ENCODE measurements at places on chromosomes 5 and 9.
A peak's percentile ranks its signal among the peaks of the same experiment; 100 is the strongest.

- no peak for DNase-seq
Measured at GRCh38 chr5:149030838-149031397, 31.9 kb downstream of the SH3TC2 start.

- DNase-seq = no peak
Measured at GRCh38 chr9:94159069-94159939, 75.0 kb downstream of the PTPDC1 start.

- DNase-seq = no peak
Measured at GRCh38 chr9:20512106-20512505, 110.2 kb downstream of the MLLT3 start.

DNA sequence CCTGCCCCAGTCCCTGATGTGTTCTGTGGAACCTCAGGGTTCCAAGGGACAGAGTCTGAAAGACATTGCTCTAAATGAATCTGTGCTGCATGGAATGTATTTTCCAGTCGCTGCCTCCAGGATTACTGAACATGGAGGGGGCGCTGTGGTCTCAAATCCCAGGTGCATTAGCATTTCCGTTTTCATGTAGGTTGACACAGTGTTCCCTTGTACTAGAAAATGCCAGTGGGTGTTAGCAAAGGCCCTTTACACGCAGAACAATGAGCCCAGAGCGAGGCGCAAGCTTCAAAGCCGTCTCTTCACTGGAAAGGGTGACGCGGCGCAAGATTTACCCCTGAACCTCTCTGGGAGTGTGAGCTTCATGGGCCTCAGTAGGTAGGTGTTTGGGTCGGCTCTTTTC lies 308.3 kb downstream of the SLIT3 start:
- peak; percentile 31 for DNase-seq

- peak; percentile 69 for DNase-seq
Measured at GRCh38 chr9:35689542-35690293, at the start of gene TPM2. Gene TPM2, minus strand, starts transcription at chr9:35689925. Its CDS starts 108 bp downstream, at chr9:35689817.

DNA sequence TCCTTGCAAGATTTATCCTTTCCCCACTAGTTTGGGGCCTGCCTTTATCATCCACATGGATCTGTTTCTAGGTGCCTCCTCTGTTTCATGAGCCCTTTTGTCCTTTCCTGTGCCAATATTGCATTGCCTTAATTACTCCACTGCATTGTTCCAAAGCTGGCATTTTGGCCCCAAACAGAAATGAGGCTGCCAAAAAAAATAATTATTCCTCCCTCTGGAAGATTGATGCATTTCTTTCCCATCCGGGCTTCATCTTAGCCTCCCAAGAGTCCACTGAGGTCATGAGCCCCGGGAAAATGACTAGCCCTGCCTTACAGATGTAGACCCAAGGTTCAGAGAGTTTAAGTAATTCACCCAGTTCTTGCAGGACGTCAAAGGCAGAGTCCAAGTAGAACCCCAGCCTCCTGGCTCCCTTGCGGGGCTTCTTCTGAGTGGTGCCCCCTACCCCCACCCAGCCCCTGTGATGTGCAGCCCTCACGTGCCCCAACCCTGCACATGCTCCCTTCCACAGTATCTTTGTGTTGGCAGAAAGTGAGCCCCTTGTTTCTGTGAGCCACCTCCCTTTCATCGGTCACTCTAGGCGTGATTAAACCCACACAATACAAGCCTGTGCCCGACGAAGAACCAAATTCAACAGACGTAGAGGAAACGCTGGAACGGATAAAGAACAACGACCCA lies 62.1 kb downstream of the TMOD1 start:
- DNase-seq = no peak

DNA sequence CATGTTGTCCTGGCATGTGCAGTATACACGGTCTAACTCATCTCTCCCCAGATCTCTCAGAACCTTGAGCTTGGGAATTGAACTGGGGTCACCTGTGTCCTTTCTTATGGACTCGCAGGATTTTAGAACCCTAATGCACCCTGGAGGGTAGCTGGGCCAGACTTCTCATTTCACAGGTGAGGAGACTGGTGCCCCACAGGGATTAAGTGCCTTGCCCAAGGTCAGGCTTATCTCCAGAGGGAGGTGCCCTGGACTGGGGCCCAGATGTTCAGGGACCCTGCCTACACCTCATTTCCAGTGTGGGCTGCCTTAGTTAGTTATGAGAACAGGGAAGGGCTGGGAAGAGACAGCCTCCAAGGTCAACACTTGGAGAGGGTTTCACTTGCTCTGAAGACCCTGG lies 4.0 kb upstream of the NUP214 start:
- DNase-seq = no peak

- DNase-seq = peak; percentile 51
Measured at GRCh38 chr9:117234103-117234502, 180.8 kb downstream of the ASTN2 start.

GRCh38 chr9:37528652-37529471 lies 43.1 kb downstream of the POLR1E start:
- no peak for DNase-seq

GRCh38 chr5:95029569-95030366 lies 255.1 kb downstream of the MCTP1 start:
- DNase-seq = no peak

DNA sequence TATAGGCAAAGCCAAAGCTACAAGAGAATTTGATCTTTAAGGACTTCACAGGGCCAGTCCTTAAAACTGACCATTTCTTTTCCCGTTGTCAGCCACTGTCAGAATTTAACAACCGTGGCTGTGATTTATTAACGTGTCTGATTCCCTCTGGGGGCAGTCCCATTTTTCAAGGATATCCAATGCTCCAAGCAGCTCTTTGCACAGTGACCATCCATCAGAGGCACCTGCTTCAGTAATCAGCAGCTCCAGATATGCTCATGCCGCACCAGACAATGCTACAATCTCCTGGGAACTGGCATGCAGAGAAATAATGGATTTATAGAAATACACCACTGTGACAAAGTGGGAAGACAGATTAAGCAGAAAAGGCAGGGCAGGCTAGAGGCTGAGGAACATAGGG lies 163.3 kb upstream of the PPP1R2B start:
- DNase-seq = peak; percentile 17

- no peak for DNase-seq
Measured at GRCh38 chr5:170173227-170173626, 59.6 kb upstream of the C5orf58 start.

- DNase-seq = no peak
Measured at GRCh38 chr9:129432297-129433154, 188.4 kb downstream of the C9orf50 start.

DNA sequence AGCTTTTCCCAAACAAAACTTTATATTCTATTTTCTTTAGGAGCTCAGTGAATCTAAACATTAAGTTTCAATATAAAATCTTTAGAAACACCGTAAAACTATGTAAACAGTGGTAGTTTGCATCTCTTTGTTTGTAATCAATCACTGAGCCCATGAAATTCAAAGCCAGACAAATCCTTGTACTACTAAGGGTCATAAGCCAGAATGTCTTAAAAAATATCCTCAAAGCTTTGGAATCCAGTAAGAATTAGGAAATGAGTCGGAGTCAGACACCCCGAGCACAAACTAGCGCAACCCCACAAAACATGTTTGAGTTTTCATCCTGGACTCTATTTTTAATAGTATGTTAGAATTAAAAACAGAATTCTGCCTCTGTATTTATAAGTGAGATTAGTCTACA lies 153.8 kb downstream of the HSPA4 start:
- no peak for DNase-seq

DNA sequence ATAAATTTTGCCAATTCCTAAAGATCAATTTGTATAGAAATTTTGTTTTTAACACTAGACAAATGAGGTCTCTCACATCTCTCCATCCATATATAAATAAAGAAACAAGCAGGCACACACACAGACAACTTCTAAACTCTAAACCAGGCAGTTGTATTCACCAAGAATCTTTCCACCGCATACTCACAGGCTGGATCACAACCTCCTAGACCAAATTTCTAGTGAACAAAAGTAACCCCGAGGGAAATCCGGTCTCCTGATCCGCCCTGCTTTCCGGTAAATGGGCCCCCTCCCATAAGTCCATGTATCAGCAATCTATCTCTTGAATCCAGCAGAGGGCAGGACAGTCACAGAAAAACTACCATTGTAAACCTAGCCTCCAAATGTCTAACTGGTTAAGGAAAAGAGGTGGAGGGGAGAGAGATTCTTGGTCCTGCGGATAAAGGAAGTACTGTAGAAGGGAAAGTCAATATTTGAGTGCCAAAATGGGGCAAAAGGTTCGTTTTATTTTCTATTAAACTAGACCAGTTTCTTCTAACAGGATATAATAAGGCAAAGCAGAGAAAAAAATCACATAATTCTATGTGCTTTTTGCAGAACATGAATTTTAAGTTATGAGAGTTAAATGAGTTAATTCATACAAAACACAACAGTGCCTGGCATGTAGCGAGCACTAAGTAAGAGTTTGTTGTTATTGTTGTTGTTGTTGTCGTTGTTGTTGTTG lies 4.8 kb upstream of the SMU1 start:
- no peak for DNase-seq

DNA sequence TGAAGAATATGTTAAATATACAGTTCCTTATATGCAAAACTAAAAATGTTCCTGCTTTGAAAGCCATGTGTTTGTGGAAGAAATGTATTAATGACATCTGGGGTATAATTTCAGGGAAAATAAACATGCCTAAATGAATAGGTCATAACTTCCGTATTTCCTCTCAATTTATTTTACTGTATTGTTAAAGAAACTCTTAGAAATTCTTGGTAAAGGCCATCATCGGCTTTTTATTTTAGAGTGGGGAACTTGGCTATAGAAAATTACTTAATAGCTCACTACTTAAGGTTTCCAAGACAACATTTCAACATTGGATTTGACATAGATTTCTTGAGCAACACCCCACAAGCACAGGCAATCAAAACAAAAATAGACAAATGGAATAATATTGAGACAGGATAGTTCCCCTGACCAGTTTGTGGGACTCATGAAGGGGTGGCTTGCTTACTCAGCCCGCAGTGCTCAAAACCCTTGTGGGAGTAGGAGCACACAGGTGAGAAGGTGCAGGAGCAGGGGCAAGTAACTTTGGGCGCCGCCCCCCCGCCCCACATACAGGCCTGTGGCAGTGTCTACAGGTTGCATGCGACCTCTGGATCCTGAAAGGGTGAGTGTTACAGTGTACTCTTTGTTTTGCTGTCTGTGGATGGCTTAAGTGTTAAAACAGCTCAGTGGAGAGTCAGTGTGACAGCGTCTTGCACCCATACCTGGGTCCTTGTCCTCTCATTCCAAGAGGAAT lies 891.4 kb upstream of the C9orf72 start:
- no peak for DNase-seq

GRCh38 chr5:67268231-67269021 lies 71.8 kb upstream of the CD180 start:
- peak; percentile 17 for DNase-seq

DNA sequence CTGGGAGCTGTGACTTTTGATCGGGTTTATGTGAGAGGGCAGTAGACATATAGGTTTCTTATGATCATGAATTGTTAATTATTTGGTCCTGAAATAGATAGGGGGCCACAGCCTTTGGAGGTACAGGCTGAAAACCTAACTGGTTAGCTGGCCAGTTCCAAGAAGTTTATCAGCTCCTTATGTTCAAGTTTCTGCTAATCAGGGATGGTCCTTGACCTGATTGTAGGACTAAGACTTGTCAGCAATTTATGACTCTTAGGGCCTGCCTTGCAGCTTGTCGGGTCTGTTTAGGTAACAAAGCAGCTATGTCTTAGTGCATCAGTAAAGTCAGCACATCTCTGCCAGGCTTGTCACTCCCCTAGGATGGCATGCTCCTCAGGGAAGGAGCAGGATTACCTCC lies 151.8 kb upstream of the RUSC2 start:
- no peak for DNase-seq

GRCh38 chr9:93827545-93828330 lies 127.4 kb downstream of the BARX1 start:
- DNase-seq = peak; percentile 81

GRCh38 chr5:75389430-75389829 lies 52.4 kb downstream of the HMGCR start:
- DNase-seq = no peak

- no peak for DNase-seq
Measured at GRCh38 chr9:21144603-21145002, 3.0 kb upstream of the IFNW1 start.

- no peak for DNase-seq
Measured at GRCh38 chr9:19180991-19181390, 49.5 kb upstream of the DENND4C start.

GRCh38 chr5:143376911-143377813 lies 26.3 kb downstream of the NR3C1 start:
- DNase-seq = no peak

DNA sequence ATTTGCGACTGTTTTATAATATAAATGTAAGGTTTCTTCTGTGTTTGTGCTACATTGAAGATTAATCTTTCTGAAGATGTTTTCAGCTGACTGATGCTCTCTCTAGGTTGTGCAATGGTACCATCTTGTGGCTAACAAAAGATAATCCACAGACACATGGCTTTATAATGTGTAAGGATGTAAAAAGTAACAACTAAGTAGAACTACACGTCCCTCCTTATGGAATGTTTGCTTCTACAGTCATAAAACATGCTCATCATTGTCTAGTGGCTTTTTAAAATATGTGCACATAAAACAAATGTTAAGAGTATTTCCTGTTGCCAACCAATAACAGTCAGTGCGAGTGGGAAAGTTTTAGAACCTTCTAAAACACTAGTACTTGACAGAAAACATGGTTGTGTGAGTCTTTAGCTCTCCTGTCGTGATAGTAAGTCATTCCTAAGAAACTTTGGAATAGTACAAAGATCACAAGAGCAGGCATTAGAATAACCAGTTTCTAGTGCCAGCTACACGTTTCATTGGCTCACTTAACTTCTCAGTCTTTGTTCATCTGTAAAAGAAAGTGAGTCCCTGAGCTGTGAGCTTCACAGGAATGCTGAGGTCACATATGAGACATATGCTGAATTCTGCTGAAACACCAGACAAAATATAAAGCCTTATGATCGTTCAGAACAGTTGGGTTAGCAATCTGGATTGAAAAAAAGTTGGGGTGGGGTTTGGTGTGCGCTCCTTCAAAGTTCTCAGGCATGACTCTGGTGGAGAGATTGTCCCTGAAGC lies 75.7 kb upstream of the GLIS3 start:
- DNase-seq = no peak

DNA sequence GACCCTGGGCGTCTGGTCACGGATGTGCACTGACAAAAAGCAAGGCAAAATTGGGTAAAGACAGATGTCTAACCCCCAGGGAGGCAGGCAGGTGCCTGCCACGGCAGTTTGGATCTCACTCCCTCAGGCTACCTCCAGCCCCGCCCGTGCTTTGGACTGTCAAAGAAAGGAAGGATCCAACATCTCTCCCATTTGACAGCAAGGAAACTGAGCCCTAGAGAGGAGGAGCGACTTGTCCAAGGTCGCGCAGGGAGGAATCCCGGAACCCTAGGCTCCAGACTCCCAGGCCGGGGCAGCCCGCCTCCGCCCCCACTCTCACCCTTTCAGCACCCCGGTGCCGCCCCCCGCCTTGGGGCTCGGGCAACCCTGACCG lies 376 bp downstream of the GOLGA1 start:
- DNase-seq = no peak

DNA sequence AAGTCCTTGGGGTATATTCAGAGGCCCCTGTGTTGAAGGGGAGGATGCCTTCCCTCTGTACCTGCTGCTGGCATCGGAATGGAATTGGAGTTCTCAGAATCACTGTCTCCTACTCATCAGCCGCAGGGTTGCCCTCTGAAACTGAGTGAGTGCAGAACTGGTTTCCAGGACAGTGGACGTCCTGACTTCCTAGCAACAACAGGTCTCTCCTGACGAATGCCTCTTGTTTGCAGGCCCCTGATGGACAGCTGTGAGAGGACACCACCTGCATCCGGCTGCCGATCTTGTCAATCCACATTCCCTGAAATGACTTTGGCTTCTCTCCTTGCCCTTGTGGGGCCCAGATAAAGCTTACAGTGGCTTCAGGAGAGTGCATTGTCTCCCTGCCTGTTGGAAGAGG lies 274.5 kb downstream of the NSG2 start:
- DNase-seq = no peak

- peak; percentile 11 for DNase-seq
Measured at GRCh38 chr9:134317400-134317789, 8.9 kb upstream of the RXRA start.
